Effector memory CD8-positive, alpha-beta T cell (primary cell): ENCODE measurements at places on chromosomes 16 and 17.

- H3K4me3 ChIP-seq: no peak overlapping the region
- H3K4me1 ChIP-seq: no peaks in the 10 kb centered on the region
- peaks cover 28% of the 10 kb centered on the region for H3K27me3 ChIP-seq
These were observed 144.1 kb upstream of the CES5A start for GRCh38 chr16:56019274-56019673.

DNA sequence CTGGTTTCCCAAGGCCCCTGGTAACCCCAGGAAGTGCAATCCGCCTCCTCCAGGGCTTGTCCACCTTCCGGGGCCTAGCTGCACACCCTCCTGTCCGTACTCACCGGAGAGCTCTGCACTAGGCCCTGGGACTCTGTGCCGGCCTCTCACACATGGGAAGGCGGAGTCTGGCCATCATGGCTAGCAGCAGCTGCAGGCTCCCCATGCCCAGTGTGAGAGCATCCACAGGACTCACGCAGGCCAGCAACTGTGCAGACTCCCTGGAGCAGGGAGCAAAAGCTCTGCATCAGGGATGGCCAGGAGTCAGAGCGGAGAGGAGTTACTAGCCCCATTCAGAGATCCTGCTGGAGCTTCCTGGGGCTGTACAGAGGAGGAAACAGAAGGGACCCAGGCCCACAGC is 20.2 kb downstream of the FOXN1 start:
- no peaks in the 10 kb centered on the region for H3K36me3 ChIP-seq
- no peak for DNase-seq
- H3K4me3 ChIP-seq: no peak overlapping the region
- H3K4me1 ChIP-seq: no peaks in the 10 kb centered on the region

DNA sequence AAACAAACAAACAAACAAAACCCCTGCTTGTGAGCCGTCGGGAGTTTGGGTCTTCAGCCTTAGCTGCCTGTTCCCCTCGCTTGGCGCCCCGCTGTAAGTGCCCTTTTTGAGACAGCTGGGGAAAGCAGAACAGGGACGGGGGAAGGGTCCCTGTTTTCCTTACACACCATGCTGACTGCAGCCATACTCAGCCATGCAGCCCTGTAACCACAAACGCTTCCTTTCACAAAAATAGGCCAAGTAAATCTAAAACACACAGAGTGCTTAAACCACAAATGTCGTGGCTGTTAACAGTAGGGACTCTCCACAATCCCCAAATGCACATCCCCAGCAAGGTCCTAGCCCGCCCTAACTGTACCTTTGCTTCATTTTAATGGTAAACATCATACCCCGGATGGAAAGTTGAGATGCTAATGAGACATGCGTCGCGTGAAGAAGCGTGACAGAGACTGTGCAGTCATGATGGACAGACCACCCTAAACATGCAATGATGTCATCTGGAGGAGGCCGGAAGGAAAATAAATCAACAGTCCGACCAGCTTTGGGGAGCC is 129.9 kb downstream of the MGAT5B start:
- DNase-seq: peak; percentile 57
- H3K36me3 ChIP-seq: peaks cover 6% of the 10 kb centered on the region

- peaks cover 19% of the 10 kb centered on the region for H3K36me3 ChIP-seq
- H3K4me1 ChIP-seq: peaks cover 7% of the 10 kb centered on the region
- no peaks in the 10 kb centered on the region for H3K27me3 ChIP-seq
- H3K27ac ChIP-seq: peak overlapping the region; percentile 62
These were observed 17.9 kb downstream of the GABARAPL2 start for GRCh38 chr16:75584108-75584507.

DNA sequence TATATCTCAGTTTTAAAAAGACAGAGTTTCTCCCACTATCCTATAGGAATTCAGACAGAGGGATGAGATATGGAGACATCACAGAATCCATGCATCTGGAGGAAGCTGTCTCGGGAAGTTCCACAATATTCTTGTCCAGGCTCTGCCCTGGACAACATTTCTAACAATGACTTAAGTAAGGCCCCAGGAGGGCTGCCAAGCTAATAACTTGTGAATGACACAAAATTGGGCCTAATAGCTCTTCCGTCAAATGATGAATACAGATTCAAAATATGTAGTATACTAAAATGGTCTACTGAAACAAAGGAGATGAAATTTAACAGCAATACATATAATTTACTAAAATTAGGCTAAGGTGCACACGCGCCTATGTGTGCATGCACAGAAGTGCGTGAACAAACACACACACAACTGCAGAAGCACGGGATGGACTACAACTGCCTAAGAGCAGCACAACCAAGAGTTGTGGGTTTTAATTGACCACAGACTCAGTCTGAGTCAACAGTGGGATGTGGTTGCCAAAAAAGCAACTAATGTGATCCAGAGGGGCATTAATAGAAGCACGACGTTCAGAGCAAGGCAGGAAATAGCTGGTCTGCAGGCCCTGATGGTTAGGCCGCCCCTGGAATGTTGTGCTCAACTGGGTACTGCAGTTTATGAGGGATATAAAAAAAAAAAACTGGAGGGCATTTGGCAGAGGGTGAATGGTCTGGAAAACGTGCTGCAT is 26.3 kb upstream of the HS3ST2 start:
- H3K4me3 ChIP-seq: no peak overlapping the region
- no peak overlapping the region for H3K27ac ChIP-seq
- peaks cover 2% of the 10 kb centered on the region for H3K4me1 ChIP-seq
- no peak for DNase-seq

DNA sequence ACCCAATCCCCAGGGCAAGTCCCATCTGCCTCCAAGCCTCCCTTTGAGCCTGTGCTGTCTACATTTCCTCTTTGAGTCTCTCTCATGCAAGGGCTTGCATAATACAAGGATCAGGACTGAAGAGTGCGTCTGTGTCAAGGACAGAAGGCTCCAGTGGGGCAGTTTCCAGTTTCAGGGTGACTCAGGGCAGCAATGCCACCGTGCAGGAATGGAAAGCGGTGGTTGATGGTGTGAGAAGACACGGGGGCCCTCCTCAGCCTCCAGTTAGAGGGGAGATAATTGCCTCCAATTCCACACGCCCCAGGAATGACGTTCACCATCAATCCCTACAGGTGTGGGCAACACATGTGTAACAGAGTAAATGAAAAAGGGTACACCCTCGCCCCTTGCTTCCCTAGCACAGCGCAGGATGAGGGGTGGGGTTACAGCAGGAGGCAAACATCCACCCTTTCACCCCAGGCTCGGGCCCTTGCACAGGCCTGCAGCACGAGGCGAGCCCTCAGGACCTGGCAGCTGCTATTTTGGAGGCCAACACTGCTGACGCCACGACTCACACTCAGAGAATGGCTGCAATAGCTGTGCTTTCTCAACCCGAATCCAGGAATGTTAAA is 24.8 kb upstream of the SLC25A19 start:
- H3K4me3 ChIP-seq: no peak overlapping the region
- H3K27ac ChIP-seq: peak overlapping the region; percentile 57
- DNase-seq: no peak
- peaks cover 4% of the 10 kb centered on the region for H3K4me1 ChIP-seq
- H3K36me3 ChIP-seq: peaks cover 31% of the 10 kb centered on the region

GRCh38 chr16:24728891-24729242 is 584 bp upstream of the TNRC6A start:
- H3K4me3 ChIP-seq: peak overlapping the region; percentile 99
- peaks cover 32% of the 10 kb centered on the region for H3K36me3 ChIP-seq
- H3K27ac ChIP-seq: peak overlapping the region; percentile 97
- H3K4me1 ChIP-seq: peaks cover 39% of the 10 kb centered on the region
- H3K27me3 ChIP-seq: no peaks in the 10 kb centered on the region

DNA sequence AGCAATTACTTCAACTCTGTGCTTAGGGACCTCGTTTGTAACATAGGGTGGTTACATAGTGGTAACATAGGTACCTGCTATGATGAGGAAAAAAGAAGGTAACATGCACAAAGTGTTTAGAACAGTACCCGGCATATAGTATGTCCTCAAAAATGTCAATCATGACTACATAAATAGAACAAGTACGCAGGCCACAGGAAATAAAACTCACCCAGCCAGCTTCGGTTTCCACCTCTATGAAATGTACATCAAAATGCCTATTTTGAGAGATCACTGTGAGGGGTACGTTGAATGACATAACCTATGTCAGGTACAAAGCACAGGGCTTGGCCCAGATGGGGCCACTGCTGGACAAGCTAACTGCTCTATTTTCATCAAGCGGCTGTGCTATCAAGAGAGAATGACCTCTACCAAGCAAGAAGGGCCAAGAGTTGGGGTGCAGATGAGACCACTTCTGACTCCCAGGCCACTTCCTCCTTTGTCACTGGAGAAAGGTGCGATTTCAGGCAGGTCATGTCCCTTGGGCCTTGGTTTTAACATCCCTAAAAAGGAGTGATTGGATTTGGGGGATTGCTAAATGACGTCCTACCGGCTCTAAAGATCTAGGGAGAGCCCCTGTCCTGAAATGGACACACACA is 45.4 kb downstream of the WSB1 start:
- H3K4me3 ChIP-seq: no peak overlapping the region
- H3K27ac ChIP-seq: no peak overlapping the region

- H3K4me1 ChIP-seq: no peaks in the 10 kb centered on the region
- no peaks in the 10 kb centered on the region for H3K27me3 ChIP-seq
- no peak overlapping the region for H3K4me3 ChIP-seq
- no peaks in the 10 kb centered on the region for H3K36me3 ChIP-seq
- no peak overlapping the region for H3K27ac ChIP-seq
These were observed 773.5 kb upstream of the EEF2KMT start for GRCh38 chr16:5870886-5871691.

DNA sequence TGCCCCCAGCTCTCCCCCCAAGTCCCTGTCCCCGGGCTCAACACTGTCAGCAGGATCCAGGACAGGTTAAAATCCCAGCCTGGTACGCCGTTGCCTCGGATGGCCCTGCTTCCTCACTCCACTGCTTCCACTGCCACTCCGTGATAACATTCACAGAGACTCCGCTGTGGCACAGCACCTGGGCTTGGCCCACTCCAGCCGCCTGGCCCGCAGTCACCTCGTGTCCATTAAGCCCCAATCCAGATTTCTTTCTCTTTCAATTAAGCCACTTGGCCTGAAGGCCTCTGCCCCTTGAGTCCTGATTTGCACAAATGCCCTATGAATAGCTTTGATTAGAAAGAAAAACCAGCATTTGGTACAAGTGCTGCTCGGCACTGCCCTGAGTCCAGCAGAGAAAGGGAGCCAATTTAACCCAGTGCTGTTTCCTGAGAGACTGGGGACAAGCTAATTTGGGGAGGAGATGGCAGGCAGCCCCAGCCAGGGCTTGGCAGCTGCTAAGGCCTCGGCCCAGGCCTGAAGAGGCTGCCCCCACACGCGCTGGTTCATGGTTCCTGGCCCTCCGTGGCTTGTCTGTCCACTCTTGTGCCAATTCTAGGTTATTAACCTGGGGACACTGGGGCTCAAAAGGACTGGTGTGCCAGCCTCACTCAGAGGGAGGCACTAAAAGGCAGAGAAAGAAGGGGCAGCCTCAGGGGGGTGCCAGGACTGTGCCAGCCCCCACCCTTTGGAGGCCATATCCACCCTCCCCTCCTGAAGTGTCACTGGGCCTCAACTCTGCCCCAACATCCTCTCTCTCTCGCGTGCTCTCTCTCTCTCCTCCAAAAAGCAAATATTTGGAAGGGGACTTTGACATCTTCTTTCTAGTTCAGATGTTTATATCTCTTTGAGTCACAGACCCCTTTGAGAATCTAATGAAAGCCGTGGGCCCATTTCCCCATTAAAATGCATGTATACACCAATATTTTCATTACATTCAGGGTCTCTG is 29.8 kb upstream of the SPPL2C start:
- no peak for DNase-seq
- H3K4me1 ChIP-seq: no peaks in the 10 kb centered on the region

DNA sequence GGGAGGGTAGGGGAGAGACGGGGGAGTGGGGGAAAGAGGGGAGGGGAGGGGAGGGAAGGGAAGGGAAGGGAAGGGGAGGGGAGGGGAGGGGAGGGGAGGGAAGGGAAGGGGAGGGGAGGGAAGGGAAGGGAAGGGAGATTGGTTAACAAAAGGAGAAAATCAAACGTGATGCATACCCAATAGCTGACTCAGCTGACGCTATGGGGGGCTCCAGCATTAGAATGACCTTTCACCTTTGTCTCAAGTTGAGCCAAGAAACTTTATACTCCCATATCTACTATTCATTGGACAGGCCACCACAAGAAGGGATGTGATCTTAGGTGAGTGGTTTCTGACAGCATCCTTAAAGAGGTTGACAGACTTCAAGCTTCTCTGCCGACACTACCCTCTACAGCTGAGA is 432.8 kb upstream of the CDH5 start:
- H3K4me3 ChIP-seq: no peak overlapping the region
- peaks cover 5% of the 10 kb centered on the region for H3K27me3 ChIP-seq
- no peak overlapping the region for H3K27ac ChIP-seq
- H3K36me3 ChIP-seq: no peaks in the 10 kb centered on the region

- peak overlapping the region; percentile 93 for H3K27ac ChIP-seq
- peaks cover 7% of the 10 kb centered on the region for H3K36me3 ChIP-seq
- no peak for DNase-seq
- H3K27me3 ChIP-seq: no peaks in the 10 kb centered on the region
- H3K4me1 ChIP-seq: peaks cover 82% of the 10 kb centered on the region
These were observed 787 bp upstream of the CCL3L1 start for GRCh38 chr17:36197387-36197703.

DNA sequence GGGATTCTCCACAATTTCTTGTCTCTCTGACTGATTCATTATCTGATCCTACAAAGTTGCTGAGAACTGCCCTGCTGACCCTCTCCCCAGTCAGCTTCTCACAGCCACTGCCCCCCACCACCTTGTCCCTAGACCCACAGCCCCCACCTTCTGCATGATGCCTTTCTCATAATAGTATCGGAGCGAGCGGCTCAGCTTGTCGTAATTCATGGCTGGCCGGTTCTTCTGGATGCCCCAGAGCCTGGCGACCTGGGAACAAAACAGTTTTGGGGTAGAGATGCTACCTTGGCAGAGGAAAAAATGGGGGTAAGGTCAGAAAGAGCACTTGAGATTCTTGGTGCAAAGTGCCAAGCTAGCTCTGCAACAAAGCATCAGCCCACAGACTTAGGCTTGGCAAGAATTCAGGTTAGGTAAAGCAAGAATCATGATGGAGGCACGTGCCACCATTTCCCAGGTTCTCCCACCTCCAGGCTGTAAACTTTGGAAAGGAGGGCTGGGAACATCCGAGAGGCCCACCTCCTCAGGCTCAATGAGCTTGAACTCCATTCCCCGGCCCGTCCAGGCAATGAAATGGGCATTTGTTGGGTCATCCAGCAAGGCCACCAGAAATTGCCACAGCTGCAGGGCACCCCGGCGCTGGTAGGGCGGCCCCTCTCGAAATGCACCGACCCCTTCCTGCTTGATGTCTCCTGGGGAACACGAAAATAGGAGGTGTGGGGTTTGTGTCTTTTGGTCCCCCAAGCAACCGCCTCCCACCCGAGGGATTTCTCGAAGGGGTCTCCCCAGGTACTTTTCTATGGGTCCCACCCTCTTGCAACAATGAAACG is 16.9 kb downstream of the ETV4 start:
- peaks cover 15% of the 10 kb centered on the region for H3K36me3 ChIP-seq
- no peak overlapping the region for H3K27ac ChIP-seq
- DNase-seq: no peak
- no peaks in the 10 kb centered on the region for H3K4me1 ChIP-seq
- no peaks in the 10 kb centered on the region for H3K27me3 ChIP-seq
- H3K4me3 ChIP-seq: no peak overlapping the region
